ENCODE measurements at places on chromosomes 6 and 20.

DNA sequence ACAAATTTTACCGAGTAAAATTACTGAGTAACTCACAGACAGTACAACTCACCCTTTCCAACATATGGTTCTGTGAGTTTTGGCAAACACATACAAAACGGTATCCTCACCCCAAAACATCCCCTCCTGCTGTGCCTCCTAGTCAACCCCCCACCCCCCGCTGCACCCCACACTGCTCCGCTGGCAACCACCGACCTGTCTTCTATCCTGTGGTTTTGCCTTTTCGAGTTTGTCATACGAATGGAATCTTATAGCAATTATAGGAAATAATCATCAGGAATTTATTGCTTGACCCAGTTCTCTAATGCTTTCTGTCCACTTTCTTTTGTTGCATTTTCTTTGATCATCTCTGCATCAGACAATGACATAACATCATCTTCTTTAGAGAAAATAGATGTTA, 312.3 kb downstream of the KIF16B start:
- no peak for DNase-seq

GRCh38 chr6:162262466-162263196, 464.9 kb downstream of the PRKN start:
- DNase-seq, result no peak

DNA sequence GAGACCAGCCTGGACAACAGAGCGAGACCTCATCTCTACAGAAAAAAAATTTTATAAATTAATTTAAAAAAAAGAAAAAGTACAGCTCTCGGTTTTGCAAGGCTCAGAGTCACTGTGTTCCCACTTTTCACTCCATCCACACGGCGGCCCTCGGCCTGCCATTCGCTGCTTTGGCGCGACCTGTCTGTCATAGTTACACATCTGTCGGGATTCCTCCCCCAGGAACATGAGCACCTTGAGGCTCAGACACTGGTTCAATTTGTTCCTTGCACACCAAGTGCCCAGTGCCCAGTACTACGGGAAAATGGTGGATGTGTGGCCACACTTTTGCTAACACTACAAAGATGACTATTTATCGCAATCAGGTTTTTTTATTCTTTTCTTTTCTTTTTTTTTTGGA, 8.4 kb downstream of the CTSZ start:
- no peak for DNase-seq

GRCh38 chr20:25005661-25006060, 13.1 kb upstream of the APMAP start:
- no peak for DNase-seq

DNA sequence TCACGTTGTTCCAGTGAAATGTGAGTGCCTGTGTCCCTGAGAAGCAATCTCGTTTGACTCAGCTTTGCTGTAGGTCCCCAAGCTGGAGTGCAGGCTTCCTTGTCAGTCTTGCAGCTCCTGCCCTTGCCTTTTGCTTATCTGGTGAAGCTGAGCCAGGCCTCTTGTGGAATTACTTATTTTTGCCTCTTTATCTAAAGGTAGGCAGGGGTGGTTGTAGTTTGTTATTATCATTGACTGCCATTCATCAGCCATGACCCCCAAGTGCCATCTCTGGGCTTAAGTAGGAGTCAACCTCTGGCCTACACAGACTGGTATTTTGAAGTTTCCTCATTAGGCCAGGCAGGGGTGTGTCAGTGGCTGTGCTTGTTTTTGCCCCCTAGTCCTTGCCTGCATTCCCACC, 2.1 kb downstream of the TMEM14B start:
- no peak for DNase-seq

All from NCI-H1436 treated with DMSO at 0.1 percent for 48 hours (cell line).